ENCODE measurements at places on chromosomes 4 and X.

GRCh38 chr4:56683455-56683854, 2.4 kb upstream of the HOPX start:
- no peak for DNase-seq

- no peak for DNase-seq
These were observed 39.3 kb downstream of the TMEM150C start for GRCh38 chr4:82522472-82522871.

DNA sequence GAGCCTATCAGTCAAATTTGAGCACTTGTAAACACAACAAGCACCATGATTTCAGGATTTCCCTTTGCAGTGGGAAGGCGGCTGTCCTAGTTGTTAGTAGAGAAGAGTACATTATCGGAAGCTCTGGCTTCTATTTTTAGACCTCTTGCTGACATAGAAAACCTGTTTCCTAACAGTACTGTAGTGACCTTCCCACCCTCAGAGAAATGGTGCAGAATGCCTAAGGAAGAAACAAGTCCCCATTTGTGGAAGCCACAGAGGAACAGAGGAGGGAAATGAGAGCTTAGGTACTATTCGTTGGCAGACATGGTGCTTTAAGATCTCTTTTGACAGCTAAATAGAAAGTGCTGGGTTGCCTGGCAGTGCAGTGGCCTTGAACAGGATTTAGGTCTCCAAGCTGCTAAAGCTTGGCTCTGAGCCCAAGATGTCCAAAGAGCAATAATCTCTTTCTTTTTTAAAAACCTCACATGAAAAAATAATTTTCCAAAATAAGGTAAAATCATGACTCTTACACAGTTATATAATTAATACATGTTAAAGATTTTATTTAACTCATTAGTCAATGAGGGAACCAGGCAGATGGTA, 24.9 kb downstream of the GLRA2 start:
- DNase-seq: no peak

DNA sequence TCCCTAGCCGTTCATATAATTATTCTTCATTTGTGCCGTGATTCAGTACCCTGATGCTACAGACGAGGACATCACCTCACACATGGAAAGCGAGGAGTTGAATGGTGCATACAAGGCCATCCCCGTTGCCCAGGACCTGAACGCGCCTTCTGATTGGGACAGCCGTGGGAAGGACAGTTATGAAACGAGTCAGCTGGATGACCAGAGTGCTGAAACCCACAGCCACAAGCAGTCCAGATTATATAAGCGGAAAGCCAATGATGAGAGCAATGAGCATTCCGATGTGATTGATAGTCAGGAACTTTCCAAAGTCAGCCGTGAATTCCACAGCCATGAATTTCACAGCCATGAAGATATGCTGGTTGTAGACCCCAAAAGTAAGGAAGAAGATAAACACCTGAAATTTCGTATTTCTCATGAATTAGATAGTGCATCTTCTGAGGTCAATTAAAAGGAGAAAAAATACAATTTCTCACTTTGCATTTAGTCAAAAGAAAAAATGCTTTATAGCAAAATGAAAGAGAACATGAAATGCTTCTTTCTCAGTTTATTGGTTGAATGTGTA, 7.0 kb downstream of the SPP1 start:
- no peak for DNase-seq

DNA sequence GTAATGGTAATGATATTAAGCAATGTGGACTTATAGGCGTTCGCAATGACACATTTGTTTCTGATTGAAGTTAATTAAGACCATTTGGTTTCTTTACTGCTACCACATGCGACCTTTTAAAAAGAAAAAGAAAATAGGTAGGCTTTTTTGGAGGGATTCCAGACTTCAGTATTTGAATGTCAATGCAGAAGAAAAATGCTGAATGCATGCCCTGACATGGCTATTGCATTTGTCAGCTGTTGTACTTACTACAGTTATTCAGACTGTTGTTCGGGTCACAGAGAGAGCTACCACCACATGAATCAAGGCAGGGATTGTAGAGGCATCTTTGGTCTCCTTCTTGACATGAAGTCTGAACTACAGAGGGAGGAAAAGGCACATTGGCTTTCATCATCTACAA, 163.7 kb downstream of the CORIN start:
- DNase-seq: no peak

DNA sequence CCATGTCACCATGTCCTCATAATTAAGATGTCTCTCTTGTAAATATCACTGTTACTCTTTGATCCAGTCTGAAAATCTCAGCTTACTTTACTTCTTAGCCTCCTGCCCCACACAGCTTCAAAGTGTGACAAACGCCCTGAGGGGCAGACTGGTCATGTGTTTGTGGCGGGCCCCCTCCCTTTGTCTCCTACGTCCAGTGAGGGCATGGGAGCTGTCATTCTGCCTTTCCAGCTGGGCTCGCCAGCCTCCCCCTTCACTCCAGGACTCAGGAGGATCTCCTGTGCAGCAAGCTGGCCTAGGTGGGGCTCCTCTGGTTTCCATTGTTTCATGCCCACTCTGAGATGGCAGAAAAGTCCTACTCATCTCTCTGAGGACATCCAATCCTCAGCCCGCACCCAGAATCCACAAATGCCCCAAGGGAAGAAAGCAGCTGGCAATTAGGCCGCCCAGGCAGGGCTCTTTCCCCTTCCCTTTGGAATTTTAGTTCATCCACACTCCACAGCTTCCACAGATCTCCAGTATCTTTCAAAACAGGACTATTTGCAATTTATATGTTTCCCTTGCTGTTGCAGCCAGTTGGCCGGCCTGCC, 86.4 kb upstream of the C4orf50 start:
- DNase-seq: no peak

- no peak for DNase-seq
These were observed 85.5 kb downstream of the TACR3 start for GRCh38 chr4:103634236-103634635.

DNA sequence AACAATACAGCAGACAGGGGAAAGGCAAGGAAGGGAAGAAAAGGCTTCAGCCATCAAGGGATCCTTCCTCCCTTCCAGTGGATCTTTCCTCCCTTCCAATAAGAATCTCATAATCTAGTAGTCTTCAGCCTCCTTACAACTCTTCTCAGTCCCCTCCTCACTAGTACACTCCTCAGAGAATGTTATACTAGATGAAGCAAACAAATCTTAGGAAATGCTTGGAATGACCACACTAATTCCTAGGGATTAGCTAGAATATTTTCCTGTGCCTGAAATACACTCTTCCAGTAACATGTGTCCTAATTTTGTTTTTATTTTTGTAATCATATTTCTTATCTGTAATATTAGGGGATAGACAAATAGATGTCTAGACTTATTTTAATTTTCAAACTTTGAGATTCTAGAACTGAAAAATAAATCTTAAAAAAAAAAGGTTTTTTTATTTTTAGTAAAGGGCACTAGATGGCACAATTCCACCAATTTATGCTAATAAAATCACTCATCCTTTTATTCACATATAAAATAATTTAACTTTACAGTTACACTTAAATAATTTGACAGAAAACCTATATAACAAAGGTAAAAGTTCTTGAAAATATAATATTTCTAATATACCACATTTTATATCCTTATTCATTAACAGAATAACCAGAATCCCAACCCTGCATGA, 7.0 kb upstream of the STPG2 start:
- no peak for DNase-seq

- DNase-seq: no peak
These were observed 27.3 kb downstream of the WDR1 start for GRCh38 chr4:10089346-10089745.

DNA sequence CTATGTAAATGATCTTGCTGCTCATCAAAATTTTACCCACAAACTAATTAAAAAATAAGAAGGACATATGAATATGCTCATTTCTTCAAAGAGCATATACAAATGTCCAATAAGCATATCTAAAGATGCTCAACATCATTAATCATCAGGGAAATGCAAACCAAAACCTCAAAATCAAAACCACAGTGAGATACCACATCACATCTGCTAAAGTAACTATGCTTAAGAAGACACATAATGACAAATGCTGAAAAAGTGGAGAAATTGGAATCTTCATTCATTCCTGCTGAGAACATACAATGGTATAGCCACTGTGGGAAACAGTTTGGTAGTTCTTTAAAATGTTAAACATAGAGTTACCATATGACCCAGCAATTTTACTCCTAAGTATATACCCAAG, 81.9 kb downstream of the AFF2 start:
- no peak for DNase-seq

- DNase-seq: no peak
These were observed 196.5 kb upstream of the SLC7A11 start for GRCh38 chr4:138438608-138439007.

GRCh38 chrX:153779891-153780677, 757 bp upstream of the SRPK3 start:
- DNase-seq: no peak

GRCh38 chrX:137747244-137748043, 181.5 kb downstream of the ZIC3 start:
- DNase-seq: no peak

DNA sequence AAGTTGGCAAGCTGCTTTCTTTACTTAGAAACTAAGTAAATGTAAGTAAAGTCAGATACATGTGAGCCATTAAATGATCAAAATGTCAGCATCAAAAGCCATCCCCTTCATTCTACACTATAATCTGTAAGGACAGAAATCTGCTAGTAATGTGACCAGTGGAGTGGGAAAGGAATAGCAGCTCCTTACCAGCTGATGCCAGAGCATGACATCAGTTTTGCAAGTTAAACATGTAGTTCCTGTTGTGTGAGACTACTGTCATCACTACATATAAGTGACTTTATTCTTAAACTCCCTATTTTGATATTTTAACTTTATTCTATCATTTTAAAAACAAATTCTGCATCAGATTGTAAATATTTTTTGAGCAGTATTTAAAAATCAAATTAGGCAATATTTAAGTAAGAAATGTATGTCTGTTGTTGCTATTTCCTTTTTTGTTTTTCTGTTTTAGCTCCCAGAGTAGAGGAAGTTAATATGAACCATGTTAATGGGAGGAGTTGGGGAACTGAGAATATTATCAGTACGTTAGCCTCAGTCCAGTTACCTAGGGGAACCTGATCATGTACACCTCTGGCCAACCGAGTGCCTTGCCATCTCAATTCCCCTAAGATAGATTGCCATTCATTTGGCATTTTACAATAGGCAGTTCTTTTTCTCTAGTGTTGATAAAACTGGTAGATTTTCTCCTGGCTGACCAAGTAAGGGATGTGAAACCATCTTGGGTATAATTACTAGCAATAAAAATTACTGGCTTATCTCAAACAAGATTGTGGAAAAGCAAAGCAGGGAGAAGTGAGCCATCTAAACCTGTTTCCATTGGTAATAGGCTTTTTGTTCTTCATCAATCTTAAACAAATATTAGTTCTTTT, 34.7 kb downstream of the CCNI start:
- DNase-seq: no peak

GRCh38 chr4:87559090-87559837, 30.1 kb upstream of the SPARCL1 start:
- DNase-seq: no peak

DNA sequence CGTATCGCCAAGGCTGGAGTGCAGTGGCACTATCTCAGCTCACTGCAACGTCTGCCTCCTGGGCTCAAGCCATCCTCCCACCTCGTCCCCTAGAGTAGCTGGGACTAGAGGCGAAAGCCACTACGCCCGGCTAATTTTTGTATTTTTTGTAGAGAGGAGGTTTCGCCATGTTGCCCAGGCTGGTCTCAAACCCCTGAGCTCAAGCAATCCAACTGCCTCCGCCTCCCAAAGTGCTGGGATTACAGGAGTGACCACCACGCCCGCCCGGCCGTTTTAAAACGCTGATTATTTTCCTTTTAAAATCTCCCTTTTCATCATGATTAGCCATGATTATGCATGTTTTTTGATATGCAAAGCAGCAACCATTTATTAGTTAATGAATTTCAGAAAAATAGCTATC, 2.2 kb downstream of the N4BP2 start:
- DNase-seq: no peak

DNA sequence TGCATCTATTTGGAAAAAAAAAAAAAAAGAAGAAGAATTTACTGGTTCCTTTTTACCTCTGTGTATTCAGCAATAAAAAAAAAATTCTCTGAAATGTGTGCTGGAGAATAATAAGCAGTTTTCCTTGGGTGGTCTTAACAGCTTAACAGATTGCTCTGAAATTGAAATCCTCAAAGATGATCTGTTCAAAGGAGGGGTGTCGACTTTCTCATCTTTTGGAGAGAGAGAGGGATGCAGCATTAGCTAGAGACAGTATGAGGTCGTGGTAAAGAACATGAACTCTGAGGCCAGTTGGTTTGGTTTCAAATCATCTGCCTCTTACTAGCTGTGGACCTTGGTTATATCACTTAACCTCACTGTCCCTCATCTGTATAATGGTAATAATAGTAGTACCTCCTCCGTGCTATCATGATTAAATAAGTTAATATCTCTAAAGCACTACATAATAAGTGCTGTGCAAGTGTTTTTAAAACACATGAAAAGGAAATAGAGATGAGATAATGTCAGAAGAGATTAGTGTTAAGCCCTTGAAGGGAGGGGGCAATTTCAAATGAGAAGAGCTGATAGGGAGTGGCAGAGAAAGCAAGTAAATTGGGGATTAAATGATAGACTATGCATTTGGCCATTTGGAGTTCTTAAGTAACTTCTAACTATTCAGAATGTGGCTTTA, 109.9 kb upstream of the LIMCH1 start:
- no peak for DNase-seq

- DNase-seq: no peak
These were observed 505.6 kb downstream of the STIM2 start for GRCh38 chr4:27366104-27366823.

- DNase-seq: no peak
These were observed 130.8 kb downstream of the CPZ start for GRCh38 chr4:8723222-8723980.

DNA sequence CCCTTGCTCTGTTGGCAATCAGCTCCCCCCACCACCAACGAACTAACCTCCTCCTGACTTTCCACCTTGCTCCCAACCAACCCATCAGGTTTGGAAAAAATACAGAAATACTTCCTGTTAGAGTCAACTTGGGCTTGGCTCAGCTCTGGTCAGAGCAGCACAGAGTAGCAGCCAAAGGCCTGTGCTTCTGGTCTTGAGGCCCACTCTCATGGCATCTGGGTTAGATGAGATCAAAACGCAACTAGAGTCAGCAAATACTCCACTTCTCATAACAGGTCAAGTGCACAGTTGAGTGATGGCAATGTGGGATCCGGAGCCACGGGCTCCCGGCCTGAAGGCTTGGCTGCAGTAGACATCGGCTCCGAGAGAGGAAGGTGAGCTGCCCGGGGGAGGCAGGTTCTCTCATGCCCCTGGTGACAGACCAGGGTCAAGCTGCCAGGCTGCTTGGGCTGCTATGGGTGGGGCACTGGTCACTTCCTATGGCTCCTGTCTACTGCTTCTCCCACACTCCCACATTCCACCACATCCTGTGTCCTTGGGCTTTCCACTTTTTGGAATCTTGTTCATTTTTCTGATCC, 34.8 kb downstream of the ZNF185 start:
- DNase-seq: no peak

- no peak for DNase-seq
These were observed 584.0 kb upstream of the TENM3 start for GRCh38 chr4:181659202-181659601.

DNA sequence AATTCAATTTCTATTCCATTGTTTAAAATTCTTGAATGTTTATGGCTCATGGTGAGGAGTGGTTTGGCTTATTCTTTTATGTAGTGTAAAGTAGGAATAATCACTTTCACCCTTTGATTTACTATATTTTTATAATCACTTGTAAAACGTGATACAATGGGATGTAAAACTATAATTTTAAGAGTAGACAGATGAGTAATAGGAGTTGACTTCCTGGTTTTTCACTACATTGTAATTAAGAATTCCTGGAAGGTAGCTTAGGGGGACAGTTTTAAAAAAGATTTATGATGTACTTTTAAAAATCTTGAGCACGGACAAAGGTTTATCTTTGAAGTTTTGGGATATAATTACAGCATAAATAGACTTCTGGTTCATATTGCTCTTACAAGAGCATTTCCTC, 65.3 kb downstream of the PDGFC start:
- no peak for DNase-seq
